ENCODE measurements at places on chromosomes 13 and 19. TPM values are rescaled to one million over a fixed set of nuclear protein-coding genes. Genes with fewer than 3 reads are reported as not detected.

FLT3LG gene
- 4.1 TPM for total RNA-seq

LYPD3 gene
- total RNA-seq = 597 TPM

CEACAM3 gene
- 0.64 TPM for total RNA-seq

ZNF382 gene
- 0.62 TPM for total RNA-seq

ONECUT3 gene
- not detected for total RNA-seq

ZNF221 gene
- 2.1 TPM for total RNA-seq

MAMSTR gene
- 0.57 TPM for total RNA-seq

KLK2 gene
- not detected for total RNA-seq

GRCh38 chr19:51887522-51888498 lies at the start of gene ZNF577:
TSS of gene ZNF577 (minus strand) at chr19:51887951. CDS start at chr19:51880382, 7,569 bp downstream.
- peak; percentile 92 for DNase-seq

- no peak for DNase-seq
Measured at GRCh38 chr13:59901191-59901590, 262.5 kb downstream of the DIAPH3 start.

GRCh38 chr19:3053218-3053621 lies 9.1 kb downstream of the TLE5 start:
- DNase-seq = no peak

DNA sequence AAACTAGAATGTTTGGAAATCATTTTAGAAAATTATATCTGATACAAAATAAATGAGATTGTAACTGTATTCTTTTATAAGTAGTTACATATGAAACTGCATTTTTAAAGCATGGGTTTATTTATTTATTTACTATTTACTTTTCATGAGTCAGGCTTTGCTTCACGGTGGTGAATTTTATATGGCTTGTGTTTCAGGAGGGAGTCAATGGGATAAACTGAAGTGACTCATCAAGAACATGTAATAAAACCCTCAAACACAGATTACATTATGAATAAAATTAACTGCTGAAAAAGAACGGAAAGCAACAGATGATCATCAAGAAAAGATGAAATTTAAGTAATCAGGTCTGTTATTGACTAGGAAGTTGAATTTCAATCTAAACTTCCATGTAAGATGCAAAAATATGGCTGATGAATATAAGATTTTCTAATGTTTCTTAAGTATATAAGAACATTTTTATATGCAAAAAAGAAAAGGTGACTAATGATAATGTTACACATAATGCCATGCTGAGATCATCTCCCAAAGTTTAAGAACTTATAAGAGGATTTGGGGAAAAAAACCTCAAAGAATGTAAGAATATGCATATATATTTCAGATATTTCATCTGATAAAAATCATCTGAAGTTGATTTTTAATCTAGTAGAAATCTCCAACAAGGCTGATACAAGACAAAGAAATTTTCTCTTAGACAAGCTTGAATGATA lies 383.6 kb downstream of the SLITRK1 start:
- no peak for DNase-seq

- no peak for DNase-seq
Measured at GRCh38 chr19:43572171-43572588, 3.1 kb downstream of the XRCC1 start.

GRCh38 chr13:40447857-40448256 lies 218.6 kb downstream of the FOXO1 start:
- DNase-seq = no peak

GRCh38 chr13:106032441-106032840 lies 503.0 kb downstream of the EFNB2 start:
- DNase-seq = no peak

- no peak for DNase-seq
Measured at GRCh38 chr13:26168237-26168814, 53.8 kb downstream of the RNF6 start.

GRCh38 chr19:55460670-55461258 lies 678 bp downstream of the ISOC2 start:
- DNase-seq = peak; percentile 92

DNA sequence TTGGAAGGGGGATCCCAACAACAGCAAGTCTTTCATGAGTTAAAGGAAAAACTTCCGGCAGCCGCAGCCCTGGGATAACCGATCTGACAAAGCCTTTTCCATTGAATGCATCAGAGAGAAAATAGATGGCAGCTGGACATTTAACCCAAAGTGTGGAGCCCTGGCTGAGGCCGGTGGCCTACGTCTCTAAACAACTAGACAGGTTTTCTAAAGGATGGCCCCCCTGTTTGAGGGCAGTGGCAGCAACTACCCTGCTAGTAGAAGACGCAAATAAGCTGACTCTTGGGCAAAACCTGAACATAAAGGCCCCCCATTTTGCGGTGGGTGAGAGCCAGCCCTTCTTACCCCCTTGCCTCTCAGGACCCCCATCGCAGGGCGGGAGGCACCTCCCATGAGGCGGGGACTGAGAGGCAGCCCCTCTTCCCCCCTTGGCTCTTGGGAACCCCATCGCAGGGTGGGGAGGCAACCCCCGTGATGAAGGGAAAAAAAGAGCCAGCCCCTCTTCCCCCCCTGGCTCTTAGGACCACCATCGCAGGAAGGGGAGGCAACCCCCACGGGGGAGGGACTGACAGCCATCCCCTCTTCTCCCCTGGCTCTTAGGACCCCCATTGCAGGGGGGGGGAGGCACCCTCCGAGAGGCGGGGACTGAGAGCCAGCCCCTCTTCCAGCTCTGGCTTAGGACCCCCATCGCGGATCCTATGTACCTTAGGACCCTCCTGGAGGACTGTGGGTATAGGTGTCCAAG lies 2422.9 kb upstream of the PCDH20 start:
- DNase-seq = peak; percentile 74

GRCh38 chr13:21152251-21152899 lies 24.0 kb downstream of the SKA3 start:
- no peak for DNase-seq

DNA sequence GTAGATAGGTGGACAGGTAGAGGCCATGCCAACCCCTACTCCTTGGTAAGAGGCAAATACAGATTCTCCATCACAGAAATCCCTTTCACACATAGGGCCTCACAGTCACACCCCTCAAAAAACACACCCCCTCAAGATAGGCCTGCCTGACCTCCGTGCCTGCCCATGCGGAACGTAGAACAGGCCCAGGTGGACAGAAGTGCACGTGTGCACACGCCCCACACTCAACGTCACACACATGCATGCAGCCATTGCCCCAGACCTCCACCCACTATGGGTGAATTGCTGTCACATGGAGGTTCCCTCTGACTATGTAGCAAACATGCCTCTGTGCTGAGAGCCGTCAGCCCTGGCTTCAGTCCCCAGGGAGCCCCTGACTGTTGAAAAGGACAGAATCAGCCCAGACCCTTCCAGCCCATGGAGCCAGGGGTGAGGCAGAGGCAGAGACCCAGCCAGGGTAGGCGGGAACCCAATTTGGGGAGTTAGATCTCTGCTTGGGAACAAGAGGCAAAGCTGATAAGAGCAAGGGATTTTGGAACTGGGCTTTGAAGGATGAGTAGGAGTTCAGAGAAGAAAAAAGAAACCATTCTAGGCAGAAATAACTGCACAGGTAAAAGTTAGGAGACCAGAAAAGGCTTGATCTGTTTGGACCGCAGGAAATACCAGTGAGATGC lies 3.1 kb downstream of the ANKRD24 start:
- no peak for DNase-seq

DNA sequence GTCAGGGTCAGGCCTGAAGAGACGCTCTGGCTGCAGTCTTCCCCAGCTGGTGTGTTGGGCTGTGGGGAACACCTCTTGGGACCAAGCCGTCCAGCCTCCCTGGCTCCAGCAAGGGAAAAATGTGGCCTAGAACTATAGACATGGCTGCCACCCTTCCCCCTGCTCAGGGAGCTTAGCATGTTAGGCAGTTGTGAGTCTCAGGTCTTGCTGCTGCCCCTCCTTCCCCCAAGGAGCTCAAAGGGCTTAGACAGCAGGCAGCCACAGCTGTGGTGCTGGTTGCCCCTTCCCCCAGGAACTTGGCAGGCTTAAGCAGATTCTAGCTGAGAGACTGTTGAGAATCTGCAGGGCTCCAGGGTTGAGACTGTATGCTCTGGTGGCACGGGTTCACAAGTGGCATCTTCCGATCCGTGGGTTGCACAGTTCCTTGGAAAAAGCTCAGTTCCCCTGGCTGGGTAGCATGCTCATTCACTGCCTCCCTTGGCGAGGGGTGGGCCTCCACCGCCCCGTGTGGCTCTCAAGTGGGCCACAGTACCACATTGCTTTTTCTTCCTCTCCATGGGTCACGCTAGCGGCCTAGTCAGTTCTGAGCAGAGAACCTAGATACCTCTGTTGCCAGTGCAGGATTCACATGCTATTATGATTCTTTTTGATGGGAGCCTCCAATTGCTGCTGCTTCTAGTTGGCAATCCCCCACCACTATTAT lies 1258.6 kb downstream of the OLFM4 start:
- DNase-seq = no peak

DNA sequence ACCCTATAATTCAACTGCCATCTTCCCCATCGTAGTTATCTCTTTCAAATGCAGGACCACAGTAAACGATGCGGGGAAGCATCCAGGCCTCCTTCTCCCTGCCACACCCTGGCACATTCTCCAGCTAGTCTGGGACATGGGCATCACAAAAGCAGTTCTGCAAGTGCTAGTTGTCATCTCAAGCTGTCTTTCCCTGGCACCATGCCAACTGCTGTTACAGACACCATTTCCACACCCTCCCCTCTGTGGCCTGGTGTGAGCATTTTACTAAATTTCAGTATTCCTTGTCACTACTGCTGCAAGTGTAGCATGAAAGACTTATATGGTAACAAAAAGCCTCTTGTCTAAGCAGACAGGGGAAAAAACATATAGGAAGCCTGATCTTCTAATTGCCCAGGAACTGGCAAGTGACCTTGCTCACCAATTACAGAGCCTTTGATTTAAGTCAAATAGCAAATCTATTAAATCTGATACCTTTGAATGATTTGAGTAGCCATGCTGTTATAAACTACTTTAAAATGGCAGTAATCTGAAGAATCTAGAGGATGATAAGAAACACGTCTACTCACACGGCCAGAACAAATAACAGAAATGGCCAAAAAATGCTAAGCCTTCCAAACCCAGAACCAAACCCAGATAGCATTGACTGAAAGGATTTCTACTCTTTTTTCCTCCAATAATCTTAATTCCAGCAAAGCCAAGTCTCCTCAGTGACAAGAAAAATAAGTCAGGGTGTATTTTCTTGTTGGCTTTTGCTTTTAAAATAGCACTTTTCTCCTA lies 179.0 kb downstream of the NUFIP1 start:
- no peak for DNase-seq

DNA sequence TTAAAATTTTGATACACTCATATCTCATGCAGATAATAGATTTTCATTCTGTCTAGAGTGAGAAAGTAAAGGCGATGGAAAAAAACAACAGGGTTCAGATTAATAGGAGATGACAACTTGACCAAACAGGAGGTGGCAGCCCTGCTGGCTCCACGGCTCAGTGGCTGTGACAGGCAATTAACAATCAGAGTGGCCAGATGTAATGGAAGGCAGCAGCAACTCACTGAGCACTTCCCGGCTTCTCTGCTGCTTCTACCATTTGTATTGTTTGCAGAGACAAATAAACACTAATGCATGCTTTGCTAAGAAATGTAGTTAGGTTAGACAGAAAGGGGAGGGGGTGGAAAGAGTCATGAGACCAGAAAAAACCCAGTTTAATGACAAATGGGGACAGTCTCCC lies 473.0 kb upstream of the SLC10A2 start:
- no peak for DNase-seq

GRCh38 chr13:112510002-112510780 lies 77.8 kb downstream of the TUBGCP3 start:
- DNase-seq = no peak

- DNase-seq = no peak
Measured at GRCh38 chr13:74325106-74325505, 190.9 kb upstream of the KLF12 start.

- DNase-seq = no peak
Measured at GRCh38 chr13:65133094-65133493, 2097.0 kb downstream of the PCDH9 start.

- DNase-seq = no peak
Measured at GRCh38 chr13:78152415-78152814, 233.8 kb upstream of the EDNRB start.

DNA sequence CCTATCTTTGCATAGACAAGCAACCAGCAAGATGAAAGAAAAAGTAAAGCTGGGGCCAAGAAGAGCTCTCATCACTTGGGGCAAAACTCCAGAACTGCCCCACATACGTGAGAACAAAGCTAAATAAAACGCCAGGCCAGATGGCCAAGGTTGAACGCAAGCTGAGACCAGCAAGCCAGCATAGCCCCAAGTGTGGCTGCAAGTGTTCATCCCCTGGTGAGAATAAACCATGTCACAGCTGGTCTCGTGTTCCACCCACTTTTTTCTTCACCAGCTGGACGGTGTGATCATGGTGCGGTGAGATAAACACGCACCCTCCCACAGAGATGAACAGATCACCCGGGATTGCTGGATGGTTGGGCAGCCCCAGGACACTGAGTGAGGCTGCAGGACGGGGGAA lies 109.6 kb upstream of the CACNA1A start:
- no peak for DNase-seq

DNA sequence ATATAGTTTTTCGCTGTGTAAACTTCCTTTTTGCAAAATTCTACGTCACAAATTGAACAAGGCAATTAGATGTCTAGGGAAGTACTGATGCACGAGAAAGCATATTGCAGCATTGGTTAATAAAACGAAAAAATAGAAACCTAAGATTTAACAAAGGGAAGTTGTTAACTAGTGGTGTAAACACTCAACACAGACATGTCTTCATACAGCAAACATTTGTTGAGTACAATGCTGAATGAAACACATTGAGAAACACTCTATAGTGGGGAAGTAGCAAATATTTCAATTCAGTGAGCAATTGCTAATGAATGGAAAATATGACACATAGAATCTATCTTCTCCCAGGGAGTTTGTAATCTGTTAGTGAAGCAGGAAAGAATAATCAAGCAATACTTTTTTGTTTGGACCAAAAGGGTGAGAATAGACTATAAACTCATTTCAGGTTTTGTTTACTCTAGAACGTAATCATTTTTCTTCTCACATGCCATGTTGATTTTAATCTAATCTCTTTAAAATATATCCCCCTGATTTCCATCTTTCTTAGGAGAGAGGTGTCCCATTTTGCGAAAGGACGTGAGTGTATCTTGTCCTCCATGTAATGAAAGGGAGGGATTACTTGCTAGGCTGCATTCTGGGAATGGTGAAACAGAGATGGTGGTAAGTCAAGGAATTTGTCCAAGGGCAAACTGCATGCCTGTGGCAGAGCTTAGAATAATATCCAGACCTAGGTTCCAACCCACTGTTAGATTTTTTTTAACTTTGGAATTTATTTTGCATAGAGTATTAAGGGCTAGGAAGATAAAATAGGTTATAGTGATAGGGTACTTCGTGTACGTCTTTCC lies 1.7 kb upstream of the ANKRD10 start:
- DNase-seq = no peak

DNA sequence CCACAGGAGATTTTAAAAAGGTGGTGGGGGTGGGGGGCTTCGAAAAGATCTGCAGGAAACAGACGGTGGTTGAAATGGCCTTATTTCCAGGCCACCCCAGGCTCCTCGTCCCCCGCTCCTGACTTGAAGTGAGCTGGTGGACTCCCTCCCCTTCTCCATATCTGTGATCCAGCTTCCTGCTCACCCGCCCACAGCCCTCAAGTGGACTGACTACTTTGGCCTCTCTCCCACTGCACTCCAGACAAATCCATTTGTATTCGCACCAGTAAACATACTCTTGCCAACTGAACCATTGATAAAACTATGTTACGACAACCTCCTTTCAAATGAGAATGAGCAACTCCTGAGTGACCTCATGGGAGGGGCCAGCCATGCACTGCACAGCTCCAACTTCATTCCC lies 259.5 kb downstream of the COL4A1 start:
- no peak for DNase-seq

- no peak for DNase-seq
Measured at GRCh38 chr13:35600137-35600536, 123.6 kb upstream of the MAB21L1 start.

All from suprapubic skin (tissue), 4 donors.